Lower lobe of right lung (tissue), 2 donors: ENCODE measurements at places on chromosomes 16 and 17. TPM values are rescaled to one million over a fixed set of nuclear protein-coding genes. Genes with fewer than 3 reads are reported as not detected.

FAAP100 gene
- total RNA-seq: 26.0 TPM

GRCh38 chr17:1943436-1943831, 81.7 kb downstream of the RTN4RL1 start:
- no peak for DNase-seq

DNA sequence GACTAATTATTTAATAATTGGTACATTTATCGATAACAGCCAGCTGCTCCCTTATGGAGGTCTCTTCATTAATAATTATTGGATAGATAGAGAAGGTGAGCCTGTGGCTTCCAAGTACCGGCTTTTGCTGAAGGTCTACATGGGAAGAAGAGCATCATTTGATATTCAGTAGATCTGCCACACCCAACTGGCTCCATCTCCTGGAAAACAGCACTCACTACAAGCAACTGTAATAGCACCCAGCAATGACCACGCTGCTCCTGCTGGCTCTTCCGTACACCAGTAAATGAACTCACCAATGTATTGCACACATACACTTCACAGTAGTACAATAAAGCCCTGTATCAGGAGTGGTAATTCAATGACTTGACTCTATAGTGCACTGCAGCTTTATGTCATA, 19.5 kb downstream of the MARVELD3 start:
- no peak for DNase-seq

DNA sequence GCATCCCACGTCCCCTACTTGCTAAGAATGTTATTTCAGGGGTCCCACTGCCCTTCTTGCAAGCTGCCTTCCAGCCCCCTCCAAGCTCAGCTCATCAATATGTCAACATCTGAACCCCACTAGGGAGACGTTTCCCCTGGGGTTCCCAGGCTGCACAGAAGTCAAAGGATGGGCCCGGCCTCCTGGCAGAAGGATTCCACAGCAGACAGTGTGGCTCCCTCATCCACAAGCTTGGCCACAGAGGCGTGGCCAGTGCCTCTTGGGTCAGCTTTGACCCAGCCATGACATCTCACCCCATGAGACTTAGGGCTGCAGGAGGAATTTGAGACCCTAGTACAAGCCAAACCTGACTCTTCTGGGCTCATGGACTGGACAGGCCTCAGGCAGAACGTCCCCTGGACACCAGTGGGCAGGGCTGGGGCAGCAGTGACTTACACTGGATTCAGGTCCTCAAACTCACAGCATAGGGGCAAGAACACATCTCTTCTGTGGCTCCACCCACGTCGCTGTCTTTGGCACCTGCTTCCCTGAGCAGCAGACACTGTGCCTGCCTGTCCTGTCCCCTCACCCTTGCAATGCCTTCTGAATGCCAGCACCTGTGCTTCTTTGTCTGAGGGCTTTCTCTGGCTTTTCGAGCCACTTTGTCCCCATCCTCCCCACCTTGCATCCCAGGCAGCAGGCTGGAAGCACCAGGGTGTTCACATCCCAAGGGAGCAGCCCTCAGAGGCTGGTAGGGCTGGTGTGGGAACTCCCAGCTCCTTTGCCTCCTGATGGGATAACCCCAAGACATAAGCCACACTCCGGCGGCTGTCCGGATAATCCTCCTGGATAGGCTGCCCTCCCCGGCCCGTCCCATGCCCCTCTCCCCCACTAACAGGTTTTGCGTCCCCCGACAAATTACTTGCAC, 56.0 kb upstream of the ENPP7 start:
- DNase-seq: no peak

DNA sequence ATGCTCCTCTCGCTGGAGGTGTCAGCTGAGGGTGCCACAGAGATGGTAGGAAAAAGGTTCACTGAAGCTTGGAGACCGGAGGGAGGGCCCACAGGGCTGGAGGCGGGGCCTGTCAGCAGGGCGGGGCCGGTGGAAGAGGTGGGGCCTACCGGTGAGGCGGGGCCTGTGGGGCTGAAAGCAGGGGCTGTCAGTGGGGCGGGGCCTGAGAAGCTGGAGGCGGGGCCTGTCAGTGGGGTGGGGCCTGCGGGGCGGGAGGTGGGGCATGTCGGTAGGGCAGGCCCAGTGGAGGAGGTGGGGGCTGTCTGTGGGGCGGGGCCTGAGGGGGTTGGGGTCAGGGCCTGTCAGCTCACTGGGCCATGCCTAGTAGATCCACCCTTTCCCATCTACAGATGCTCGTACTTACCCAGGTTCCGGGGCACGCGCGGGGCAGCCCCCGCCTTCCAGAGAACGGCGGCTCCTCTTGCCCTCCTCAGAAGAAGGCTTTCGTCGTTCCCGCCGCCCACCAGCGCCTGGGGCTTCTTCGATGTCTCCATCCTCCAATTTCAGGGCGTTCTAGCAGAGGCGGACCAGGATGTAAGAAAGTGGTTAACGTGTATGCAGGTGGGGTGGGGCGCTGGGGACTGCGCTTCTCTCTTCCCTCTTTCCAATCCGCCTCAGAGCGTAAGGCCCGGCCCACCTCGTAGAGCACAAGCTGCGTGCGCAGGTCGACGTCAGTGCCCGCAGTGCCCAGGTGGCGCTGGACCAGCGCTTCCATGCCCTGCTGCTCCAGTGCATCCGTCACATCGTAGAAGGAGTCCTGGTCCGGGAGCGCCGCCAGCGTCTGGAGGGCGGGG, 9.8 kb downstream of the TMEM208 start:
- DNase-seq: peak; percentile 61
